ENCODE measurements at places on chromosomes 5 and 9.

DNA sequence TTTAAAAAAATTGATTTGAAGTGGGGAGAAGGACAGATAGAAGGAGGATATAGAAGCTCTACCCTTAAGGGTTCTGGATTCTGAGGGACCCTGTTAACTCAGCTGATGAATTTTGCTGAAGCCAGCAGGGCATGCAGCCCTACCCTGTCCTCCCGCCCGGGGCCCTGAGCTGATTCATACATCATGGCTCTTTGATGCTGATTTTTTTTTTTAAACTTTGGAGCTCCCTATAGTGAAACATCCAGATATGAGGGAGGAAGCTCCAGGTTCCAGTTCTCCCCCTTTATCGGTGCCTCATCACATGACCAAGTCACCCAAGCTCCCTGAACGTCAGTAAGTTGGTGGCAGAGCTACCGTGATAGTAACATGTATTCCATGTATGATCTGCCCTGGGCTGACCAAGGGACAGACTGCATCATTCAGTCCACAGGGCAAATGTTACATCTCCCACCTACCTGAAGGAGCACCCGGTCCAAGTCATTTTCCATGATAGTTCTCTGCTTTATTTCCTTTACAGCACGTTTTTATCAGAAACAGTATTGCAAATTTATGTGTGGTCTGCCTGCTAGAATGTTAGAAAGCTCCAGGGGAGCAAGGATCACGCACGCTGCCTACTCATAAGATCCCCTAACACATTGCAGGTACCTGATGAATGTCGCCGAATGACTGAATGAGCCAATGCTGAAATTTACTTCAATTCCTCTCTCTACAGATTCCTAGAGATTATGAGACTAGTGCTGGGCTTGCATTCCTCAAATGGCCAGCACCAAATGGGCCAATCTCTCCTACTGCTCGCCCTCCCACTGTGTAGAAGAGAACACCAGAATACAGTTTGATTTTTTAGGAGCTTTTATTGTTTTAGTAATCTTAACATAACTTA, 25.9 kb downstream of the SPARC start:
- no peak for DNase-seq

DNA sequence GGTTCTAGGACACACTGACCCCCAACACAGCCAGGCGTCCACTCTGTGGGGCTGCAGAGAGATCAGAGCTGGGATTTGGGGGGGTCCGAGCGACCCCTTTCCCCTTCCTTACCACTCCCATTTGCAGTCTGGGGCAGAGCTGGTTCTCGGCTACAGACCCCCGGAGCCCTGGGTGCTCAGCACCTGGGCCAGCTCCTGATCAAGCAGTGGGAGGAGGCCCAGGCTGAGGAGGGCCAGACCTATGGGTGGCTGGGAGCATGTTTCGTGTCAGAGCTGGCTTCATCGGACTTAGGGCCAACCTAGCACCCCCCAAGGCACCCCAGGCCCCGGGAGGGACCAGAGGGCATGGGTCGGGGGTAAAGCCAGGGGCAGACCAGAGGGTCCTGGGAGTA, 7.6 kb downstream of the GRIN1 start:
- no peak for DNase-seq

DNA sequence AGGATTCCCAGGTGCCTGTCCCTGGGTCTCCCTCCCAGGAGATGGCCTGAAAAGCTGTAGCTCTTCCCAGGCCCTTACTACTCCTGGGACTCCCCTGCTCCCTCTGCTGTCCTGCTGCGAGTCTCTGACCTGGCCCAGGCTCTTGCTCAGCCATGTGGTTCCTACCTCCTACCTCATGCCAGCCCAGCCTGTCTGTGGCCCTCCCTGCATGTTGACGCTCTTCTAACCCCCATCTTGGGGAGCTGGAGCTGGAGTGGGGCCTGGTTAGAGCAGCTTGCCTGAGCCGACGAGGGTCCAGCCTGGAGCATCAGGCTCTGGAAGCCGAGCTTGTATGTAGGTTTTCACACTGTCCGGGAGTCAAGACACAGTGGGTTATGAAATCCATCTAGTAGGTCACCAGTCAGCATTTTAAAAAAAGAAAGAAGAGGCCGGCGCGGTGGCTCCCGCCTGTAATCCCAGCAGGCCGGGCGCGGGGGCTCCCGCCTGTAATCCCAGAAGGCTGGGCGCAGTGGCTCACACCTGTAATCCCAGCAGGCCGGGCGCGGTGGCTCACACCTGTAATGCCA, 244.4 kb downstream of the FANCC start:
- no peak for DNase-seq

GRCh38 chr9:22158271-22158670, 149.2 kb upstream of the CDKN2B start:
- no peak for DNase-seq

- no peak for DNase-seq
These were observed 133.2 kb upstream of the PANK3 start for GRCh38 chr5:168712280-168712924.

GRCh38 chr9:134802216-134802795, 78.3 kb upstream of the FCN2 start:
- DNase-seq = no peak

- DNase-seq = no peak
These were observed 21.1 kb downstream of the ORM2 start for GRCh38 chr9:114350636-114351401.

GRCh38 chr5:78634634-78635033, 13.9 kb downstream of the LHFPL2 start:
- DNase-seq = no peak

GRCh38 chr5:3888310-3888709, 292.7 kb downstream of the IRX1 start:
- DNase-seq = no peak

DNA sequence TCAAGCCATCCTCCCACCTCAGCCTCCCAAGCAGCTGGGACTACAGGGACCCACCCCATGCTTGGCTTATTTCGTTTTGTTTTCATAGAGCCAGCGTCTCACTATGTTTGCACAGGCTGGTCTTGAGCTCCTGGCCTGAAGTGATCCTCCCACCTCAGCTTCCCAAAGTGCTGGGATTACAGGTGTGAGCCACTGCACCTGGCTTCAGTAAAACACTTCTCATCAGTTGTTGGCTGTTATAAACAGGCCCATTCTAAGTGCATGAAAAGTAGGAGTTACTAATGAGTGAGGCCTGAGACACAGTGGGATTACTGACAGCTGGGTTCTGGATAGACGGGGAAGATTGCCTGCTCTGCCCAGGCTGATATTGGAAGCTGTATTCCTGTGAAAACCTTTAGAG, 3.5 kb downstream of the CRB2 start:
- no peak for DNase-seq

DNA sequence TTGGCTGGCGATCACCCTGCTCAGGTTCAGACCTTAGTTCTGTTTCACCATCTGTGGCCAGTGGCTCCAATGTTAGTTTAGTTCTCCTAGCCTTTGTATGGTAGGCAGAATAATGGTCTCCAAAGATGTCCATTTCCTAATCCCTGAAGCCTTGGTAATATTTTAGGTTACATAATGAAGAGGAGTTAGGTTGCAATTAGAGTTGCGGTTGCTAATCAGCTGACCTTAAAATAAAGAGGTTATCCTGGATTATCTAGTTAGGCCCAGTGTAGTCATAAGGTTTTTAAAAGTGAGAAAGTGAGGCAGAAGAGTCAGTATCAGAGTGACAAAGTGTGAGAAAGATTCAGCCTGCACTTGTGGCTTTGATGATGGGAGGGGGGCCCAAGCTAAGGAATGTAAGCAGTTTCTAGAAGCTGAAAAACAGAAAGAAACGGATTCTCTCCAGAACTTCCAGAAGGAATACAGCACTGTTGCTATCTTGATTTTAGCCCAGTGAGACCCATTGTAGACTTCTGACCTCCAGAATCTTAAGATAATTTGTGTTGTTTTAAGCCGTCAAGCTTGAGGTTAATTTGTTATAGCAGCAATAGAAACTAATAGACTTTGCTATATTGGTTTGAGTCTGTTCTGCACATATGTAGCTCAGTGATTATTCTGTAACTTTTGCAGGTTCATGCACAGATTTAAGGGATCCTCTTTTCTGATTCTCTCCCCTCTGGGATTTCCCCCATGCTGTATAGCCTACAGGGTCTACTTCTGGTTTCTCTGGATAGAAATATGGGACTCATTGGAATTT, 21.6 kb downstream of the LNPEP start:
- DNase-seq = no peak

- DNase-seq = peak; percentile 88
These were observed 19.8 kb upstream of the NSD1 start for GRCh38 chr5:177113566-177114424.

DNA sequence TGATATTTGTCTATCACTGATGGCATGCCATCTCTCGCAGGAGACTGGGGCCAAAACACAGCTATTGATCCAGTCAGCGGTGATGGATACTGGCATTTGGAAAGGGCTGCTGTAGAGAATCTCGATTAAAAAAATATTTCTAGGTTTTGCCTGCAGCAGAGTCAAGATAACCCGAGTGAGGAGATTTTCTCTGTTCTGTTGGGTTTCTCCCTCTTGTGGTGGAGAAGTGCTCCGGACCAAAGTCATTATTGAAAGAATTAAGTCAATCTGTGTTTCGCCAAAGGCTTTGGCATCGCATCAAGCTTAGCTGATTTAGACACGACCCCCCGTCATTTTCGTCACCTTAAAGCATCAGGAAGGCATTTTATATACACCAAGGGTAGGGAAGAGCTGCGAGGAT, 97.1 kb upstream of the IRX2 start:
- DNase-seq = no peak

DNA sequence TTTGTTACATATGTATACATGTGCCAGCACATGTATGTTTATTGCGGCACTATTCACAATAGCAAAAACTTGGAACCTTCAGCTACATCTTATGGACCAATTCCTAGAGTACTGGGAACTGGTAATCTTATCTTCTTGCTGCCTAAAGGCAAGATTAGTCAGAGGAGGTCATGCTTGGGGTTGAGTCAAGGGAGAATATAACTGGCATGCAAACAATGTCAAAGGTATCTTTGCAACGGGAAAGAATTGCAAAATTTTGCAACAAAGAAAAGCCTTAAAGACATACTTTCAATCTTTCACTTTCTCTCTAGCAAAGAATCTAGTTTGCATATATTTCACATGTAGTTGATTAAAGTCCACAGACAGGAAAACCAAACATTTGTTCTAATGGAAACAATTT, 145.2 kb downstream of the EDIL3 start:
- DNase-seq = no peak

- no peak for DNase-seq
These were observed 1.8 kb downstream of the TIFAB start for GRCh38 chr5:135450336-135450735.

- no peak for DNase-seq
These were observed 15.3 kb downstream of the LHX3 start for GRCh38 chr9:136189394-136190236.

- DNase-seq = no peak
These were observed 202.1 kb downstream of the TSSK1B start for GRCh38 chr5:113232667-113233066.

DNA sequence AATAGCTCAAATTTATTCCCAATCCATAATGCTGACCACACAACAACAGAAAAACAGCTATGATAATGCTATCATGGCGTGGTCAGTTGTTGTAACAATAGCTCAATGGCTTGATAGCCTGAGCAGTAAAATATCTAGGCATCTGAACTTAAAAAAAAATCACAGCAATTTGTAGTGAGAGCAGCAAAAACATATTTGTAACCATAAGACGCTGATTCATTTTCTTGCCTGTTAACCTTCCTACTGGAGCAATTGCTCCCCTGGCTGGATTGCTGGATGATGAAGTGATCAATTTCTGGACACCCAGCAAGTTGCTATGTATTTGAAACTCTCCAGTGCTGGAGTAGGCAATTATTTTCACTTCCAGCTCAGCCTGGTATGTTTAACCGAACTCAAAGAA, 115.1 kb downstream of the PCSK1 start:
- no peak for DNase-seq

DNA sequence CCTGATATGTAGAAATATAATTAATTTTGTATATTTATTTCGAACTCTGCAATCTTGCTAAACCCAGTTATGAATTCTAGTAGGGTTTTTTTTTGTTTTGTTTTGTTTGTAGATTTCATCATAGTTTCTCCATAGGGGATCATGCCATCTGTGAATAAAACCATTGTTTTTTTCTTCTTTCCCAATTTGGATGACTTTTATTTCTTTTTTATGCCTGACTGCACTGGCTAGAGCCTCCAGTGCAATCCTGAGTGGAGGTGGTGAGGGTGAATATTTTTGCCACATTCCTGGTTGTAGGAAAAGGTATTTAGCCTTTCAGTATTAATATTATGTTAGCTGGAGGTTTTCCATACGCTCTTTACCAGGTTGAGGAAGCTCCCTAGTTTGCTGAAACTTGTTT, 70.0 kb upstream of the GFPT2 start:
- no peak for DNase-seq

GRCh38 chr5:72280581-72281069, 39.4 kb downstream of the MRPS27 start:
- DNase-seq = no peak

DNA sequence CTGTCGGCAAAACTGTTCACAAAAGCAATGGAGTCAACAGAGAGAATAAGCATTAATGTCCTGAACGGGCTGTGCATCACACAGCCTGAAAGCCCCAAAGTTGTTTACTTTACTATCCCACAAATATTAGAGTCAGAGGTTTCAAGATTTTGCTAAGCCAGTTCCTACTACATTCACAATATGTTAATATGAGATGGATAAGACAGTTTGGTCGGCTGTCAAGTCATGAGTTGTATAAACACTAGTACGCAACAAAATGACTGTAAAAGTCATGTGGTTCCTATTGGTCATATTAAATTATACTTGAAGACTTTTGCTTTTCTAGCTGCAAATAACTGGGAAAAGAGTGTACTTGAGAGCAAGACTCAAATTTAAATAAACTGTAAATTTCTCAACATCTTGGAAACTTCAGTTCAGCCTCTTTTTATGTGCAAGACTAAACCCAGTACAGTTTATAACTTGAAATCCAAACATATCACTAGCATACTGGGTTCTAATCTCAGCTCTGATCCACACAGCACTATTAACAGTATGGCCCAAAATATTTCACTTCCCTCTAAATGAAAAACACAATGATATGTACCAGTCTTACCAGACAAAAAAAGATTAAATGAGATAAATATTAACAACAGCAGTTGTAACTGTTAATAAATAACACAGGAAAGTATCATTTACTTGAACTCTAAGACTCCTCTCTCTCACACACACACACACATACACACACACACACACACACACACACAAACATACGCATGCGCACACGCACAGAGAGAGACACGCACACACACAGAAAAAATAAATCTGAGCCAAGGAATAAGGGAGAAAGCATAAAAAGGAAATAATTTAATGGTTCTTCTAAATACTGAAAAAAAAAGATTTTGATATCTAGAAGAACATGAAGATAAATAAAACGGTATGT, 33.1 kb downstream of the FANCC start:
- DNase-seq = no peak

- DNase-seq = no peak
These were observed 26.5 kb downstream of the SMC5 start for GRCh38 chr9:70285246-70285645.

GRCh38 chr9:88441301-88442007, 53.2 kb downstream of the SPIN1 start:
- no peak for DNase-seq

- DNase-seq = no peak
These were observed 4.5 kb upstream of the MAP3K1 start for GRCh38 chr5:56810826-56811225.

- peak; percentile 44 for DNase-seq
These were observed 7.2 kb upstream of the RNF38 start for GRCh38 chr9:36407122-36407723.

GRCh38 chr5:109816732-109817131, 127.0 kb downstream of the MAN2A1 start:
- no peak for DNase-seq

GRCh38 chr9:130858739-130859705, 24.0 kb downstream of the ABL1 start:
- DNase-seq = no peak

- DNase-seq = no peak
These were observed 44.8 kb downstream of the RCL1 start for GRCh38 chr9:4837261-4838188.
